ENCODE measurements at places on chromosomes 13 and 19. TPM values are rescaled to one million over a fixed set of nuclear protein-coding genes. Genes with fewer than 3 reads are reported as not detected.

The RFPL4A gene
- 89.1 TPM for total RNA-seq

The GNG7 gene
- total RNA-seq, result 0.23 TPM

The NALCN gene
- total RNA-seq, result not detected

The KLF1 gene
- total RNA-seq, result not detected

The ZNF492 gene
- 1.1 TPM for total RNA-seq

The EXOC3L2 gene
- total RNA-seq, result 0.17 TPM

The TEX29 gene
- not detected for total RNA-seq

The PPFIA3 gene
- 10.4 TPM for total RNA-seq

The TNNT1 gene
- total RNA-seq, result 23.9 TPM

The RGS9BP gene
- total RNA-seq, result 0.54 TPM

The CEBPA gene
- 4.5 TPM for total RNA-seq

The ZNF497 gene
- 1.5 TPM for total RNA-seq

The SYNE4 gene
- not detected for total RNA-seq

DNA sequence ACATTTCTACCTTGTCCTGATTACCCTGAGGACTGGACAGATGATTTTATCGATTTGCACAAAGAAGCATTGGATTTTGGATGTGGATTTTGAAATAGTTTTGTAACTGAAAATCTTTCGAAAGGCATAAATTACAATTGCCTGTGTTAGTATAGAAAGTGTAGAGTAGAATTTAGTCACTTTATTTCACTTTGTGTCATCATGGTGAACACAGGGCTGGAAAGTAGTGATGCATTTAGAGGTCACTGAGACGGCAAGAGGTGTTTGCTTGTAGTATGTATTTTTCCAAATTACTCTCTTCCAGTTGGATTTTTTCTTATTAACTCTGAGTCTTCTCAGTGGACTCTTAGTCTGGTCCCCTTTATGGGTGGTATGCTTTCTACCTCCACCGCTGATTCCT is 326.0 kb downstream of the NALCN start:
- DNase-seq, result no peak

- DNase-seq, result no peak
Measured at GRCh38 chr19:37309834-37310575, 60.9 kb upstream of the ZNF527 start.

GRCh38 chr13:74118328-74118727 is 15.9 kb downstream of the KLF12 start:
- DNase-seq, result no peak

GRCh38 chr19:50713556-50714236 is 5.9 kb downstream of the SHANK1 start:
- no peak for DNase-seq

GRCh38 chr13:50990818-50991506 is 81.4 kb downstream of the RNASEH2B start:
- no peak for DNase-seq

DNA sequence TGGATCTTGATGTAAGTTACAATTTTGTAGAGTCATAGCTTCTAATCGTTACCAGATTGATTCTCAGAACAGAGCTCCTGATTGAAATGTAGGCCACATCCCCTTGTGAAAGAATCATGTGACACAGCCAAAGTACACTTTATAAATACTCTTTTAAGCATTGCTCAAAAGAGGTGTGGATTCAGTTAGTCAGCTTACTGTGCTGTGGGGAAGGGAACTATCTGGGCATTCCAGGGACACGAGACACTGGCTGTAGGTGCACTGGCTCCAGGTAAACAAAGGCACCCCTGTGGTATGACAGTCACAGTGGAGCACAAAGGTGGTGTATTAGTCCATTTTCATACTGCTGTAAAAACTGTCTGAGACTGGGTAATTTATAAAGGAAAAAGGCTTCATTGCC is 222.8 kb downstream of the LIG4 start:
- no peak for DNase-seq

DNA sequence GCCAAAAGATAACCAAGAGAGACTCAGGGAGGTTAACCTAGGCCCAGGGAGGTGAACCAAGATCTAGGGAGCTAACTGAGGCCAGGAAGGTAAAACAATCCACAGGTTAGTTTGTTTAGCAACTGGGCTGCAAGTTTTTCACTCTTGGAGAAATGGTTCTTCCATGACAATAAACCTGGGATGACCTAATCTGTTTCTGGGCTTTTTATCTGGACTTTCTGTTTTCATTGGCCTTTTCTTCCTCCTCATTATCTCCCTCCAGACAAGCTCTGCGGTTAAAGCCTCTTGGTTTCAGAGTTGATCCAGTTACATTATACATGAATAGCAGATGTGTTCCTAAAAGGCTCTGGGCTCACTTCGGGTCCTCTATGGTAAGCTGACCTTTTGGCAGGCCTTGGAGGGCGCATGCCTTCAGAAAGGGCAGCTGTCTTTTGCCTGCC is 44.2 kb downstream of the PCDH8 start:
- DNase-seq, result peak; percentile 59

GRCh38 chr13:99389520-99390304 is 82.5 kb upstream of the GPR183 start:
- DNase-seq, result no peak

DNA sequence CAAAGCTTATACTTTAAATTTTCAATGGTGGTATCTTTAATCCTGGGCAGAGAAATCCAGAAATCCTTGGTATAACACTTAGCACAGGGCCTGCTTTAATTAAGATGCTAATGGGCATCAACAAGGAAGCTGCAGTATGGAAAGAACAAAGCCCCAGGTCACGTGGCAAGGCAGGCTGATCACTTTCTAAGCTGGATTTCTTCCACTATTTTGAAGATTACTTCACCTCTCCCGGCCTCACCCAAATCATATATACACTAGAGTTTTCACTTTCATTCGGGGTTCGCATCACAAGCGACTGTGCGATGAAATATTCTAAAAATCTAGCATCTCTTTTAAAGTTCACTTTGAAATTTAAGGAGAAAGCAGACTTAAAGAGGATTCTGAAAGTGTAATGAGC is 71.8 kb downstream of the STARD13 start:
- no peak for DNase-seq

- peak; percentile 65 for DNase-seq
Measured at GRCh38 chr19:30450835-30451321, 78.7 kb downstream of the ZNF536 start.

DNA sequence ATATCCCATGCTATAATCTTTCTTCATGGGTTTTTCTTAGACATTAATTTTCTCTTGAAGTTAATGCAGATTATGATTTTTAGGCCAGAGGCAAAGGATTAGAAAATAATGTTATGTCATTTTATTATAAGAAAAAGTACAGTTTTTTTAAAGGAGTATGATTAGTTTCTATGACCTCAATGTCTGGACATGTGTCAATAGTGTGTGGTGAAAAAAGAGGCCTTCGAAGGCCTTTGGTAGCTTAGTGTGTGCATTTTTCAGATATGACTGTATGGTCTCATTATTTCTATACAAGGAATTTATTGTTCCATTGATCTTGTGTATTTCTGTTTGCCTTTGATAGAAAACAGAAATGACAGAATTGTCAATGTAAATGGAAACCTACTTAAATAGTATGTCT is 195.6 kb downstream of the GPC5 start:
- DNase-seq, result no peak

DNA sequence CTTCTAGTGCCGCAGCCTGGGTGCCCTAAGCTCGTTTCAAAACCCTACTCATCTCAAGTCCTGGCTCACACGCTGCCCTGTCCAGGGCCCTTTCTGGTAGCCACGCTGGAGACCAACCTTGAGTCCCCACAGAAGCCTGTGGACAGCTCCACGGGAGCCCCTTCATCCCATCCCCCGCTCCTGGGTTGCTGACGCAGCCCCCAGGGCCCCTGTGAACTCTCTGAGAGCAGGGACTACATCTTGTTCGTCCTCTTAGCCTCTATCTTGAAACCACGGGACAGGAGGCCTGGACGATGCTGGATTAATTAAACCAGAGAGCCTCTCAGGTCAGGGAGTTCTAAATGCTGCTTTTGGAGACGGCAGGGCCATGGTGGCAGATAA is 7.4 kb downstream of the MLLT1 start:
- no peak for DNase-seq

All from Daoy (cell line).